ENCODE measurements at places on chromosomes 4 and X.

DNA sequence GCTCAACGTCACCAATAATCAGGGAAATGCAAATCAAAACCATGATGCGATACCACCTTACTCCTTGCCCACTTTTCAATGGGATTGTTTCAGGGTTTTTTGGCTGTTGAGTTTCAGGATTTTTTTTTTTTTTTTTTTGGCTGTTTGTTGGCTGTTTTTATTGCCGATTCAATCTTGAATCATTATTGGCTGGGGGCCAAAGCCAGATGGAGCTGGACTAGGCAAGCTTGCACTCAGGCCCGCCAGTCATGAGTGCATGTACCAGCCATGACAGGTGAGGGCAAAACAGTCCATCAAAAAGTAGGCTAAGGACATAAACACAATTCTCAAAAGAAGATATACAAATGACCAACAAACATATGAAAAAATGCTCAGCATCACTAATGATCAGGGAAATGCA, 13.3 kb downstream of the YIPF7 start:
- no peaks in the 10 kb centered on the region for H3K36me3 ChIP-seq
- H3K4me3 ChIP-seq = no peak overlapping the region
- no peak overlapping the region for H3K27ac ChIP-seq
- H3K27me3 ChIP-seq = peaks cover 7% of the 10 kb centered on the region

GRCh38 chr4:142404191-142404611, 441.9 kb downstream of the INPP4B start:
- peak overlapping the region; percentile 88 for H3K4me3 ChIP-seq
- peak overlapping the region; percentile 98 for H3K27ac ChIP-seq
- peaks cover 37% of the 10 kb centered on the region for H3K36me3 ChIP-seq
- H3K27me3 ChIP-seq = no peaks in the 10 kb centered on the region

DNA sequence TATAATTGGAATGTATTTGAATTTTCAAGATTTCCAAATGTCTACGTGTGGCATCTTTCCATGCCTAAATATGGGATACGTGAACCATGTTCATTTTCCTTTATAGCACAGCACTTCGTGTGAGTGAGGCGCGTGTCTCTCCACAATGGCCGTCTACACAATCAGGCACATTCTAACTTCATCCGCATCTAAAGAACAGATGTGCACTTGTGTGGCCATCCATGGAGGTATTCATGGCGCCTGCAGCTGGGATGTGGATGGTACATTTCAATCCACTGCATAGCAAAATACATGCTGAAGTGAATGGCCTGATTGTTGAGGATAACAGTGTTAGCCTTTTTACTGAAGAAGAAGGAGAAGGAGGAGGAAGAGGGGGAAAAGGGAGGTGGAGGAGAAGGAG, 34.5 kb upstream of the TRIM2 start:
- no peak overlapping the region for H3K27ac ChIP-seq
- no peak overlapping the region for H3K4me3 ChIP-seq
- H3K4me1 ChIP-seq = no peaks in the 10 kb centered on the region

DNA sequence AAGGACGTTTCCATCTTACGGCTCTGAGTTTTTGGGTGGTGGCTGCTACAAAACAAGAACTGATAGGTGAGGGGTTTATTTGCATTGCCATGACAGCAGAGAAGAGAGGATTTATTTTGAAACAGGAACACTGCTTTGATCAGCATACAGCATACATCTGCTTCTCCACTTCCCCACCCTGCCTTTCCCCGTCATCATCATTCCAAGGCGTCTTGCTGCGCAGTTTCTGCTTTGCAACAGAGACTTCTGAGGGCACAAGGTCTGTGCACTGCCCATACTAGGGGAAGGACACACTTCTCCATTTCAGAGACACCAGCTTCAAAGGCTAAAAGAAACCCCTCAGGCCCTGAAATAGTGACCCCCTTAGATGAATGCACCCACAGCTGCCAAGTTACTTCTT, 19.1 kb downstream of the STARD8 start:
- H3K4me1 ChIP-seq = no peaks in the 10 kb centered on the region
- H3K27ac ChIP-seq = no peak overlapping the region
- no peak overlapping the region for H3K4me3 ChIP-seq
- no peaks in the 10 kb centered on the region for H3K36me3 ChIP-seq
- no peak for DNase-seq

- H3K36me3 ChIP-seq = peaks cover 3% of the 10 kb centered on the region
- no peaks in the 10 kb centered on the region for H3K4me1 ChIP-seq
- DNase-seq = no peak
- no peak overlapping the region for H3K27ac ChIP-seq
Observed at GRCh38 chr4:4667622-4668081, 125.8 kb upstream of the STX18 start.

GRCh38 chrX:102767287-102767686, 46.7 kb downstream of the GPRASP3 start:
- H3K36me3 ChIP-seq = peaks cover 2% of the 10 kb centered on the region
- H3K27ac ChIP-seq = no peak overlapping the region
- H3K4me3 ChIP-seq = no peak overlapping the region
- no peaks in the 10 kb centered on the region for H3K27me3 ChIP-seq
- no peak for DNase-seq
